ENCODE measurements at places on chromosomes 4 and X. TPM values are rescaled to one million over a fixed set of nuclear protein-coding genes. Genes with fewer than 3 reads are reported as not detected.

- H3K4me1 ChIP-seq: peaks cover 13% of the 10 kb centered on the region
Observed at GRCh38 chr4:53059256-53059655, 197.1 kb downstream of the RASL11B start.

- no peaks in the 10 kb centered on the region for H3K27me3 ChIP-seq
- no peak overlapping the region for H3K4me3 ChIP-seq
- H3K36me3 ChIP-seq: no peaks in the 10 kb centered on the region
- peaks cover 15% of the 10 kb centered on the region for H3K4me1 ChIP-seq
- H3K27ac ChIP-seq: no peak overlapping the region
Observed at GRCh38 chrX:41100200-41100599, 15.0 kb downstream of the USP9X start.

DNA sequence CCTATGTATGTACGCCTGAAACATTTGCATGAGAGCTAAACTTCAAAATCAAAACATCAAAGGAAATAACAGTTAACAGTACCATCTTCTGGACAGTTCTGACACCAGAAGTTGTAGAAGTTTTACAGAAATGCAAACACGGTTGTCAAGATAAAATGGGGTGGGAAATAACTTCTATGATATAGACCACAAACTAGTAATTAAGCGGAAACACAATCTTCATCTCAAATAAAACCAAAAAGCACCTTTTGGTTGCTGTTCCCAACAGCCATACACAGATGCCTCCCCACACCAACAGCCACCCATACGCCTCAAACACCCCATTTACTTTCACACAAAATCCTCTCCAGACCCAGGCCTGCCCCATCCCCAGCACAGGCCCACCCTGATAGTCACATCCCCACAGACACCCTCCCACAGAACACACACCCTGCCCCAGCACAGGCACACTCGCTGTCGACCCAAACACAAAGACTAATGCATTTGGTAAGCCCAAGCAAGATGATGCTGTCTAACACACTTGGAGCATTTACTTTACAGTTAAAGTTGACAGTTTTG, 64.3 kb downstream of the TAPT1 start:
- H3K27ac ChIP-seq: no peak overlapping the region
- no peak for DNase-seq
- H3K27me3 ChIP-seq: no peaks in the 10 kb centered on the region

DNA sequence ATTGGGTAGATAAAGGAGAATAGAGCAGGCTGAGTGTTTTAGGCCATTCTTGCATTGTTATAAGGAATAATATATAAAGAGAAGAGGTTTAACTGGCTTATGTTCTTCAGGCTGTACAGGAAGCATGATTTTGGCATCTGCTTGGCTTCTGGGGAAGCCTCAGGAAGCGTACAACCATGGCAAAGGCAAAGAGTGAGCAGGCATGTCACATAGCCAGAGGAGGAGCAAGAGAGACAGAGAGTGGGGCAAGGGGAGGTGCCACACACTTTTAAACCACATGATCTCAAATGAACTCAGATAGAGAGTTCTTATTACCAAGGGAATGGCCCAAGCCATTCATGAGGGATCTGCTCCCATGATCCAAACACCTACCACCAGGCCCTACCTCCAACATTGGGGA, 4.4 kb upstream of the METTL14 start:
- no peaks in the 10 kb centered on the region for H3K36me3 ChIP-seq
- no peaks in the 10 kb centered on the region for H3K27me3 ChIP-seq
- no peak overlapping the region for H3K4me3 ChIP-seq
- H3K4me1 ChIP-seq: no peaks in the 10 kb centered on the region
- no peak for DNase-seq
- no peak overlapping the region for H3K27ac ChIP-seq

HTT-AS gene
- not detected for total RNA-seq

F8A3 gene
- total RNA-seq: 5.6 TPM

DNA sequence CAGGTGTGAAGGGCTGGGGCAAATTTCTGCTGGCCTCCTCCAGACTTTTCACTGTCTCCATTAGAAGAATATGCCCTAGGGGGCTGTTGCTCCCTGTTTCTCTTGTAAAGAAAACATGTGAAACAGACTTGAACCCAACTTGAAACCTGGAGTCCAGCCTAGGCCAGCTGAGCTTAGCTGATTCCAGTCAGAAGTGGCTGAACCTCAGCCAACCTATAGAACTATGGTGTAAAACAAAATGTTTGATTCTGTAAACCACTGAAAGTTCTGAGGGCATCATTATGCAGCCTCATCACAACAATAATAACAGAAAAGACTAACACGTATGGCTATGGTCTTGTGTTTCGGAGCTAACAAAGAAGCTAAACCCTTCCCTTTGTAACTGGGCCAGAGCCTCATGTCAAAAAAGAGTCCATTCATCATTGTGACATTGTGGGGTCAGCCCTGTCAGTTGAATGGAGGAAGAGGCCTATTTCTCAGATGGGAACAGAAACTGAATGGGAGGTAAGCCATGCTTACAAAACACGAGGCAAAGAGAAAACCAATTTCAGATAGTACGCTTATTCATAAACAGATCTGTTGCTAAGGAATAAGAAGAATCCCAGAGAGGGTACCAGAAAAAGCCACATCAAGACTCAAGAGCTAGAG, 34.1 kb downstream of the SETD7 start:
- H3K4me1 ChIP-seq: no peaks in the 10 kb centered on the region
- no peak for DNase-seq
- no peak overlapping the region for H3K4me3 ChIP-seq
- no peak overlapping the region for H3K27ac ChIP-seq
- no peaks in the 10 kb centered on the region for H3K27me3 ChIP-seq
- peaks cover 26% of the 10 kb centered on the region for H3K36me3 ChIP-seq

GRCh38 chr4:143381189-143382118, 44.8 kb downstream of the GAB1 start:
- DNase-seq: no peak
- H3K4me3 ChIP-seq: no peak overlapping the region
- H3K36me3 ChIP-seq: no peaks in the 10 kb centered on the region
- no peaks in the 10 kb centered on the region for H3K4me1 ChIP-seq
- no peaks in the 10 kb centered on the region for H3K27me3 ChIP-seq

ACSL1 gene
- 16.4 TPM for total RNA-seq

CABS1 gene
- total RNA-seq: not detected

Data from SJSA1 (cell line).